ENCODE measurements at places on chromosomes 7 and 10. TPM values are rescaled to one million over a fixed set of nuclear protein-coding genes. Genes with fewer than 3 reads are reported as not detected.

DNA sequence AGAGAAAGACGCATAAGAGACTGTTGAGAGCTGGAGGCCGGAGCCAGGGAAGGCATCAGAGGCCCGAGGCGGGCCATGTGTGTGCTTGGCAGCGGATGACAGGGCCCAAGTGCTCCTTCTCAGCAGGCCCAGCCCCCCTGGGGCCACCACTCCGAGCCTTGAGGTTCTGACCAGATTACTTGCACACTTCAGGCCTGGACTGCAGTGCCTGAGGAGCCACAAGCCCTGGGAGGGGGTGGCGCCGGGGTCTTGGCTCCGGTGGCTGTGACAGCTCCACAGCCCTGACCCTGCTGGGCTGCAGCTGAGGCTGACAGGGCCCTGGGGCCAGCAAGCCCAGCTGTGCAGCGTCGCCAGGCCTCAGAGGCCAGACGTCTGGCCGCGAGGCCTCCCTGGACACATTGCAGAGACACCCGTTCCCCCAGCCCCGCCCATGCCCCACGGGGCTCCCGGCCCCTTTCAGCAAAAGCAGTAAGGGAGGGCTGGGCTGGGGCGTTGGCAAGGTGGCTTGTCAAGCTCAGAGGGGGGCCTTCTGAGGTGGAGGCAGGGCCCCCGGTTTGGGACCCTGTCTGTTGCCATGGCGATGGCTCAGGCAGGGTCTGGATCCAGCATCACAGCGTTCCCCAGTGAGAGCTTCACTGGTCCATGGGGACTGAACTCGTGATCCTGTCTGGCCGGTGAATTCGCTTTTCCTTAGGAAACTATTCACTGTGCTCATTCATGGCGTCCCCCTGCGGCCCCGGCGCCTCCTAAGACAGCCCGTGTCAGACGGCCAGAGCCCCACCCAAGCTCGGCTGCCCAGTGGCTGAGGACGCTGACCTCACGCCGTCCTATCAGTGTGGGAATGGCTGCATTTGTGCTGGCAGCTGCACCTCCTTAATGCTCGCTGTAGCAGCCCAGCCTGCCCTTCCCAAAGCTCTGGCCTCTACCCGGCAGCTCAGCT is 5.7 kb downstream of the ELN start:
- no peak for DNase-seq

DNA sequence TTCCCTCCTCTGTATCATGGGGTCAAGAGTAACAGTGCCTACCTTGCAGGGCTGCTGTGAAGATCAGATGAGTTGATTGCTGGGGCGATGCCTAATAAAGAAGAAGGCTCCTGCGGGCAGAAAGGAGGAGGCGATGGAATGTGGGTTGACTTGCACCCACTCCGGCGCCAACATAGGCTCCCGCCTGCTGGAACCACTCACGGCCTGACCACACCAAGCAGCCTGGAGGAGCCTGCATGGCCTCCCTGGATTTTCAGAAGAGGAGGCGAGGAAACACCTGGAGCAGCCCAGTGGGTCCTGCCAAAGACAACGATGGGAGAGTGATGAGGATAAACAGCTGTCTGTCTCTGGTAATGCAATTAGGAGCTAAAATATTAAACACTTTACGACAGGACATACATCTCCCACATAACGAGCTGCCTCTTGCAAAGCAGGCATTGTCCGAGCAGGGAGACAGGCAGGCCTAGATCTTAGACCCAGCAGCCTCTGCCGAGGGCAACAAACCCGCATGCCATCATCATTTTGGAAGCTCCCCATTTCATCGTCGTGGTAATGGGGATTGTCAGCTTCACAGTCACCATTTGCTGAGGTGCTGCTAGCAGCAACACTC is 302.9 kb upstream of the ZMIZ1 start:
- no peak for DNase-seq

The GIMAP1 gene
- 9.3 TPM for total RNA-seq

DNA sequence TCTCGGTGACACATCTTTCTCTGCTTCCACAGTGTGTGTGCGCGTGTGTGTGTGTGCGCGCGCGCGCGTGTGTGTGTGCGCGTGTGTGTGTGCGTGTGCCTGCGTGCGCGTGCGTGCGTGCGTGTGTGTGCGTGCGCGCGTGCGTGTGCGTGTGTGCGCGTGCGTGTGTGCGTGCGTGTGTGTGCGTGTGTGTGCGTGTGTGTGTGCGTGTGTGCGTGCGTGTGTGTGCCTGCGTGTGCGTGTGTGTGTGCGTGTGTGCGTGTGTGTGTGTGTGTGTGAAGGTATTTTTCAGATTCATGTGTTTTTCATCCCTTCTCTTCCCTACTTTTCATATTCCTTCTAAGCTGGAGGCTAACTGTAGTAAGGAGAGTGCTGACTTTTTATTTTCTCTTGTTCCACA is 148.4 kb downstream of the CREB5 start:
- no peak for DNase-seq

- DNase-seq, result no peak
These were observed 24.8 kb upstream of the FIS1 start for GRCh38 chr7:101269664-101270063.

The NPFFR1 gene
- total RNA-seq, result not detected

The SPAM1 gene
- not detected for total RNA-seq

DNA sequence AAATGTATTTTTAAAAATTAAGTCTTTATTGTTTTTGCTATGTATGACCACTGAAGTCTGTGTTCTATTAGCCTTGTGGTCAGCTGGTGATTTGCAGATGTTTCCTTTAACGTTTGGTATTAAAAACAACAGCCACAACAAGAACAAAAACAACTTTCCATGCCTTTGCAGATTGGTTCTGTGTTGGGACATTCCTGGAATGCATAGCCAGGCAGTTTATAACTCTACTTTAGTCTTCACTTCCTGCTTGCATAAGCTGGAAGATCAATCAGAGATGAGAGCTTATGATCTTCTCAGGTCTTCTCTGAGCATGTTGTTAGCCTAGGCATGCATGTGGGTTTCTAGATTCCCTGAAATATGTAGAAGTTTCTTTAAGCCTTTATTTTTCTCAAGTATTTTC is 58.9 kb upstream of the SEMA3C start:
- DNase-seq, result no peak

The STOX1 gene
- 2.1 TPM for total RNA-seq

The SKIDA1 gene
- total RNA-seq, result 0.57 TPM

The NEUROD6 gene
- total RNA-seq, result not detected

- DNase-seq, result no peak
These were observed 100.2 kb downstream of the AGMO start for GRCh38 chr7:15461576-15461975.

The ADIRF gene
- total RNA-seq, result 74.4 TPM

- no peak for DNase-seq
These were observed 40.7 kb downstream of the TACC2 start for GRCh38 chr10:122029499-122030199.

DNA sequence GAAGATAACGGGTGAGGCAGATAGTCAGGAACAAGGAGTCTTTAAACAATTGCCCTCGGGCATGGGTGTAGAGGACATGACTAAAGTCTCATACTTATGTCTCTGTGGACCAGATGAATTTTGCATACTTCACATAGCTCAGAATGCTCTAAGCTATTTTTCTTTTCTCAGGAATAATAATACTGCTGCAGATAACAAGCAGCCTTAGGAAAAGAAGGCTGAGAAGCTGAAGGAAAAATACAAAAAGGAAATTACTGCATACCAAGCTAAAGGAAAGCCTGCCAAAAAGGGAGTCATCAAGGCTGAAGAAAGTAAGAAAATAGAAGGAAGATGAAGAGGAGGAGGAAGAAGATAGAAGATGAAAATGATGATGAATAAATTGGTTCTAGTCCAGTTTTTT is 13.4 kb upstream of the ERCC6 start:
- DNase-seq, result no peak

The LIMK1 gene
- 8.0 TPM for total RNA-seq

DNA sequence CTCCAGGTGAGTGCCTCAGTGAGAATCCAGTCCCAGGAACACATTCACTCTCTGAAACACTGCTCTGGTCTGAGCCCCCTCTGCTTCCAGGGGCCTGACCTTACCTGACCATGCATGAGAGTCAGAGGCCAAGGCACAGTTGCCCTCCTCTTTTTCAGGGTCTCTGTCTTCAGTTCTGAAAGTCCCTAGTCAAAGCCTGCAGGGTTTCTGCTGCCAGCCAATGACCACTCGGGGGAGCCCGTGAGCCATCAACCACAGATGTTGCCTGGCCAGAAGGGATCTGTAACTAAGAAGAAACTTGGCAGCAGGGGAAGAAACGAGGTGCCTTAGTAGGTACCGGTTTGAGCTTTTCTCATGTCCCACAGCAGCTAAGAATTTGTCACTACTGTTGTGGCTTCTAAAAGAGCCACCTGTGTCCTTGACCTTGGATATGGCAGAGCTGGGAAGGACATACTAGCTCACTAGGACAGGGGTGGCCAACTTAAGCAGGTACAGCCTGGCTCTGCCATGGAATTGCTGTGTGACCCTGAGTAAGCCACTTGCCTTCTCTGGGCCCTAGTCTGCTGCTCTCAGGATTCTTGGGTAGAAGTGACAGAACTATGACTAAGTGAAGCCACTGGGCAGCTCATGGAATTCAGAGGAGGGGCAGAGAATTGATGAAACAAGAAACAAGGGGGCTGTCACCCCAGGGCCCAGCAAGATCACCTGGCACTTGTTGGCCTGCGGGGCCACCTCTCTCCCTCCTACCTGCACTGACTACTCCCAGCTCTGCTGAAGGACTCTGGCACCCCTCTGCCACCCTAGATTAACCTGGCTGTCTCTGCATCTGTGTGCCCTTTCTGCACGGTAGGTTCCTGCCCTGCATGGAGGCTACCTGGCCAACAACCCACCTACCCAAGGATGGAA is 83.8 kb upstream of the GPR26 start:
- no peak for DNase-seq

- no peak for DNase-seq
These were observed 177.2 kb upstream of the INHBA start for GRCh38 chr7:41880107-41880506.

The MTERF1 gene
- 9.9 TPM for total RNA-seq
